NCI-H1105 (cell line): ENCODE measurements at places on chromosomes 16 and 17.

DNA sequence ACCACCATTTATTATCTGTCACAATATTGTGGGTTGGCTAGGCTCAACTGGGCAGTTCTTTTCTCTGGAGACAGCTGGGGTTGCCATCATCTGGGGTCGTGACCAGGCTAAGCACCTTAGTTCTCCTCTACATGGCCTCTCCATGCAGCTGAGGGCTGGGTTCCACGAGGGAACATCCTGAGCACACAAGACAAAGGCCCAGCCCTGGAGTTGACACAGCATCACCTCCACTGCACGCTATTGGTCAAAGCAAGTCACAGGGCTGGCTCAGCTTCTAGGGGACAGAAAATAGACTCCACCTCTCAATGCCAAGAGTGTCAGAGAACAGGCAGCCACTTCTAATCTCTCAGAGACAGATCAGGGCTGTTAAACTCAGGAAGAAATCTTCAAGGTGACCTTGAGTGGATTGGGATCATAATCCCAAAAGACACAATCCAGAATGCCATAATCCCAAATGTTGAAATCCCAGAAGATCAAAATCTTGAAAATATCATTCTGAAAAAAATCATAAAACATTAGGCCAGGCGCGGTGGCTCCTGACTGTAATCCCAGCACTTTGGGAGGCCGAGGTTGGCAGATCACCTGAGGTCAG, 13.0 kb upstream of the USP10 start:
- no peak for DNase-seq

- DNase-seq = no peak
Measured at GRCh38 chr16:86573646-86574508, 4.5 kb upstream of the FOXL1 start.

- no peak for DNase-seq
Measured at GRCh38 chr17:19750835-19751234, 2.7 kb upstream of the ALDH3A1 start.

DNA sequence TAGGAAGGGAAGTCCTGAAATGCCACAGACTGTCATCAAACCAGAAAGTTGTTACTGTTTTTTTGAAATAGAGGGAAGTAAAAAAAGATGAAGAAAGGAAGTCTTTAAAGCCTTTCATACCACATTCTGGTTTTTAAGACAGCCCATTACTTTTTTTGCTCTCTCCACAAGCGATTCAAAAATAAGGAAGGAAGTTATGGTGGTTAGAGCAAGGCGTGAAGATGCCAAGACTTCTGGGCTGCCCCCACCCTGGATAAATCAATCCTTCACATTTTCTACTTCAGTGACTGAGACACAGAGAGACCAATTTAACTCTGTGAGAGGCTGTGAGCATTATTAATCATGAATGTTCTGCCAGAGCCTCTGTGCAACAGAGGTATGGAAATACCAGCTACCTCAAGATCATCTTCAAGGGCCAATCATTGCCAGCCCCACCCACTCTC, 82.3 kb upstream of the BCAR1 start:
- DNase-seq = no peak

DNA sequence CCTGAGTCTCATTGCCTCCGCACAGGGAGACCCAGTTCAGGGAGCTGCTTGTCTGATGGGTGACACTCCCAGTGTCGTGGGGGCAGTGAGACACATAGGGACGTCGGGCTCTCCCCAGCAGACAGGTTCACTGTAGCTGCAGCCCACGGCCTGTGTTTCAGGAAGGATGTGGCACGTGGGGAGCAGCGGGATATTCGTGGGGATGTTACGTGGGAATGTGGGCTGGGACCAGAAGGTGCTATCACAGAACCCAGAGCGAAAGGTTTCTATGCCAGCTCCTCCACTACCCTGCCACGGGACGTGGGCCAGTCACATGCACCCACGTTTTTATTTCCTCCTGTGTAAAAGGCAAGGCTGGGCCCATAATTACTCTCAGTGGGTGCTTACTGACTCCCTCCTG, 16.3 kb downstream of the CACNA1G start:
- DNase-seq = no peak

GRCh38 chr16:85197611-85198566, 85.6 kb upstream of the CIBAR2 start:
- DNase-seq = no peak
